Fibroblast of upper back skin (primary cell): ENCODE measurements at places on chromosomes 2 and 18.
A peak's percentile ranks its signal among the peaks of the same experiment; 100 is the strongest.

DNA sequence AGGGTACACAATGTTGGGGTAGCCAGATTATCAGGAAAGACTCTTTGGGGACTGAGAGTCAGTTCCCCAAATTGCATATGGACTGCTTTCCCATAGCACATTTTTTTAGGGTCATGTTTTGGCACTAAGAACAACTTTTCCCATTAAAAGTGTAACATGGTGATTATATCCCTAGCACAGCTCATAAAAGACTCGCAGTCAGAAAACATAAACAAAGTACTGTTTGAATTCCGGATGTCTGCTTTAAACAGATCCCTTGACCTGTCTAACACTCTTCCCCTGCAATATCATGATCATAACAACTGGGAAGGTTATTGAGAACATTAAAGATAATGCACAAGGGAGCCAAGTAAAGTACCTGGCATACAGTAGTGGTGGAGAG lies 262.2 kb downstream of the ASXL3 start:
- DNase-seq = no peak

GRCh38 chr2:96153991-96154431 lies 8.8 kb upstream of the DUSP2 start:
- no peak for DNase-seq

DNA sequence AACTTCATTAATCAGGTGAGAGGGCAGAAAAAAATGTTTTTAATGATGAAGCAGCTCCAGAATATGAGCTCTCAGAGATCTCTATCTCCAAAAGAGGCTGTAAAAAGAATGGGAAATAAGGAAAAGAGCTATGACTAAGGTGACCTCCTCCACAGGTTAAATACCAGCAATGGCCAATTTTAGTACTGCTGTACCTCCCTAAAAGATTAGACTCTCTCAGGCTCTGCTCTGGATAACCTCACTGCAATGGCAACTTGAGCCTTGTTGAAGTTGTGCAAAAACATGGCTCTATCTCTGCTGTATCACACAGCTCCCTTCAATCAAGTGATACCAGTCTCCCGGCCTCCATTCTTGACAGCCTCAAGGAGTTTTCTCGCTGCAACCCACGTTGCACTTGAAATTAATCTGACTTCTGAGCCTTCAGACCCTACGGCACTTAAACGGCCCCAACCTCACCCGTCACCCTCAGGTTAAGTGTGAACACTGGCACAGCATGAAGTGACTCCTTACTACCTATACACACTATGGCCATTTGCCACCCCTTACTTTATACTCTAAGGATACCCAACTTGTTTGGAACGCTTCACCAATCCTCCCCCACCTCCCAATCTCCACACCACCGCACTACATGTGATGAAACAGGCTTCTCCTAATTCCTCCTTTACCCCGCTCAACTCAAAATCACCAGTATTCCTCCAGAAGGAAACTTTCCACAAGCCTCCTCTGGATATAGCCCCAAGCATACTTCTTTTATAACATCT lies 36.3 kb downstream of the SMAD2 start:
- DNase-seq = no peak

GRCh38 chr2:201249889-201250288 lies 10.4 kb upstream of the CASP8 start:
- DNase-seq = no peak

DNA sequence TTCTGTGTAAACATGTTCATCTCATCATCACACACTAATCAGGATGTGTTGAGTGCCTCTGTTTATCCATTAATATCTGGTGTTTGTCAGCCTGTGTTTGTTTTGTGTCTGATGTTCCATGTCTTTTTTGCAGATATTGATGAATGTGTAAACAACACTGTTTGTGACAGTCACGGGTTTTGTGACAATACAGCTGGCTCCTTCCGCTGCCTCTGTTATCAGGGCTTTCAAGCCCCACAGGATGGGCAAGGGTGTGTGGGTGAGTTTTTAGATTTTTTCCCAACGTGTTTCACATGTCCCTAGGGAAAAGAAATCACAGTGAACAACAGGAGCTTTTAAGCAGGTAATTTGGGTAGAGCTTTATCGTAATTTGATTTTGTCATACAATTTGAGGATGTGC lies 133.7 kb upstream of the RASGRP3 start:
- DNase-seq = no peak

DNA sequence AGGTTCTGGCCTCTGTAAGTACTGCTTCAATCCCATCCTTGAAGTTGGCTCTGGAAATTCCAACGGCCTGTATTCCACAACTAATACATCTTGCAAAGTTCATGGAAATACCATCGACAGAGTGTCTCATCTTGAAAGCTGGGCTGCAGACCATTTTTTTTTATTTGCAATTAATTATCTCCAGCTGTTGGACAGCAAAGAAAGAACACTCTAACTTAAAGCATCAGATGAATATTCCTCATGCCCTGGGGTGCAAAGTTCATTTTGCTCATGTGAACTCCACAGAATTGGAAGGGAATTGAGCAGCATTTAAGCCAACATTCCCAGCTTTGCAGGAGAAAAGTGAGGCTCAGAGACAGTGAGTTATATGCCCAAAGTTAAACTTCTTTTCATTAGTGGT lies 96.5 kb upstream of the PIEZO2 start:
- peak; percentile 87 for DNase-seq

DNA sequence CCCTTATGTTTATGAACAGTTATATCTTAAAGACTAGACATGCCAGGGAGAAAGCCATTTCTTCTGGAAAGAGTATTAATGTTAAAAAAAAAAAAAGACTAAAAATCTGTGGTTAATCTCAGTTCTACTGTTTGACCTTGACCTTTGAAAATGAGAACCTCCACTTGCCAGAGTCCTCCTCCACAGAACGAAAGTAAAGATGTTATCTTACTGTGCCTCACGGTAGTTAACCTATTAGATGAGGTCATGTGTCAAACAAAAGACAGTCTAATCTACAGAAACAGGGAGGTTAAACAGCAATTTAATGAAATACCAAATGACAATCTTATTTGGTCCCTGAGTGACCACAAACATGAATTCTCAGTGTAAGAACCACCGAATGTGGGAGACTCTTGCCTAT lies 51.2 kb downstream of the SLC14A2 start:
- DNase-seq = no peak

GRCh38 chr2:202822411-202822810 lies 49.2 kb downstream of the ICA1L start:
- DNase-seq = no peak

DNA sequence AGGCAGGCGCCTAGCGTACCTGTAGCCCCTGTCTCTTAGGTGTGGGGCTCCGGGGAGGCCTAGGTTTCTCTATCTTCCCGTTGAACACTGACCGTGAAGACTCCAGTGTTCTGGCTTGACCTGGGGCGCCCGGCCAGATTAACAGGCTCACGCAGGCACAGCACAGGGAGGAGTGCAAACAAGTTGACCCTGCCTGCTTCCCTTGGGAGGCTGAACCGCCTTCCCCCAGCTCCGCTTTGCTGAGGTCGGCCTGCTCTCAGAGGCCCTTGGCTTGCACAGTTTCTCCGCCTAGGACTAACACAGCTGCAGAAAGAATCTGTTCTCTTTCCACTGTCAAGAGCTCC lies 567 bp downstream of the PCYOX1 start:
- peak; percentile 7 for DNase-seq

GRCh38 chr18:2843146-2843545 lies 3.7 kb upstream of the EMILIN2 start:
- DNase-seq = no peak

DNA sequence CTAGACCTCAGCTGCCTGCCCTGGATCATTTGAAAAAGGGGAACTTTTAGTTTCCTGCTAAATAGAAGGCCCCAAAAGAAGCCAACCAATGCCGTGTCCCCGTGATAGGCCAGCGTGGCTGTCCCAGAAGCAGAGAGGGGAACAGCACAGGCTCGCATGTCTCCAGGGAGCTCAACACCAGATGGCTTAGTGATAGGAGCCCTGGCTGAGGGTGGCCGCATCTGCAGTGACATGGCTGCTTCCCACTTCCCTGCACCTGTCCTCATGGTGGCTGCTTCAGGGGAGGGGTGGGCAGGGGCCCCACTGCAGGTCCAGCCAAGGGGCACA lies 79.6 kb downstream of the MBP start:
- no peak for DNase-seq

GRCh38 chr2:180733330-180733729 lies 247.1 kb upstream of the UBE2E3 start:
- DNase-seq = no peak

DNA sequence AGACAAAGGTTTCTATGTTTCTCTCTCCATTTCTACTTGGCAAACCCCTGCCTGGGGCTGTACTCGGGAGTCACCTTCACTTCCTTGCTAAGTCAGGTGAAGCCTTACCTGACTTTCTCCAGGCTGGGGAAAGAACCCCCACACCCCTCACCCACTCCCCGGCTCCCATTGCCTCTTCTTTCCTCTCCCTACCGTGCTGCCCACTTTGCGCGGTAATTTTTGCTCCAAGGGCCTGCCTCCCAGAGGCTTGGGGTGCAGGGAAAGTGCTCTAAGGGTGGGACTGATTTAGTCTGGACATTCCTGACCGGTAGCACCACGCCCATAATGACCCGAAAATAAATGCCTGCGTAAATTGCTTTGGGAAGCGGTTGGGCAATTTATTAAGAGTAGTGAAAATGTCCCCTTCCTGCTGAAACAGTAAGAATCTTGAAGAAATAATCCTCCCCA lies 49.1 kb upstream of the ATP6V1B1 start:
- no peak for DNase-seq

GRCh38 chr2:10331702-10332401 lies 29.1 kb downstream of the HPCAL1 start:
- DNase-seq = no peak

- DNase-seq = no peak
Measured at GRCh38 chr18:50783553-50783952, 36.3 kb downstream of the MRO start.

DNA sequence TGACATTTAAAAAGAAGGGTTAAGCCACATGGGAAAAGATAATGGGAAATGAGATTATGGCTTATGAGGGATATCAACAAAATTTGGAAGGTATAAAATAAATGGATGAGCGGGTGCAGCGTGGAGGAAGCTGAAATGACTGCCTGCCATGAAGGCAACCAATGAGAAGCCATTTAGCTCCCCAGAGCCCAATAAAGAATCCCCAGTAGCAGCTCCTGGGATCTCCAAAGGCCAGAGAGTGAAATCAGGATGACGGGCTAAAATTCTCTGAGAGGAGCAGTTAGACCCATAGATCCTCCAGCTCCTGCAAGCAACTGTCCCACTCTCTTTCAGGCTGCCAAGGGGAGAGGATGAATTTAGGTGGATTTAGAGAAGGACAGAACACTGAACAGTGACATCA lies 12.9 kb upstream of the MAPRE3 start:
- DNase-seq = no peak

GRCh38 chr18:54607213-54608027 lies 16.4 kb downstream of the DYNAP start:
- DNase-seq = no peak

DNA sequence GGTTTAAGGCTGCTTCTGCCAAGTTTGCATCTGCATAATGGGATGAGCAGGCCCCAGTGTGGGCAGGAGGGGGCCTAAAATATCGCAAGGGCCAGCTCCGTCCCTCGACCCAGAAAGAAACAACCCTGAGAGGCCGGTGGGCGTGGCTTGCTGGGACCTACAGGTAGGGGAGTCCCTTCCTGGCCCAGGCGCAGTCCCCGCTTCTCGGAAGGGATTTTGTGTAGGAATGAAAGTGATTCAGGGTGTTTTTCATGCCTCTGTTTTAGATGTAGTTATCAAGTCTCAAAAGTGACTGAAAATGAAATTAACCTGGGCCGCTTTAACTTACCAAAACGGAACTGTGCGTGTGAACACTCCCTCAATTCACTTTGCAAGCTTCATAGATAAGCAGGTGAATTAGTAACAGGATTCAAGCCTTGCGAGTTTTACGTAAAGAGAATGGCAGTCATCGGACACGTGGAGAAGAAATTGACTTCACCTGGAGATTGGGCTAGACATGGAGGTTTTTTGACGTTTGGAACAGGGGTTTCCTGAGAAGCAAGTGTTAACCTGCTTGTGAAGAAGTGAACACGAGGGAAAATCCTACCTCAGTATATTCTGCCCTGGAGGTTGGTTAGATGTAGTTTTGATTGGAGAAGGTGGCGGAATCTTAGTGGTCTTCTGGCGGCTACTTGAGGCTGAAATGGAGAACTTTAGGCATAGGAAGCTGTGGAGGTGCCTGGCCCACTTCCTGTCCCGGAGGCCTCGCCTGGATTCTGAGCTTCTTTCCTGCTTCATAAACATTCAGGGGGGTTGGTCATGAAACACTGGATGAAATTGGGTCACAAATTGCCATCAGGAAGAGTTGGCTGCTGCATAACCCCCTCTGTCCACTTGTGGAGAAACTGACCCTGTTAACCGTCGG lies 1.7 kb downstream of the NCK2 start:
- no peak for DNase-seq

DNA sequence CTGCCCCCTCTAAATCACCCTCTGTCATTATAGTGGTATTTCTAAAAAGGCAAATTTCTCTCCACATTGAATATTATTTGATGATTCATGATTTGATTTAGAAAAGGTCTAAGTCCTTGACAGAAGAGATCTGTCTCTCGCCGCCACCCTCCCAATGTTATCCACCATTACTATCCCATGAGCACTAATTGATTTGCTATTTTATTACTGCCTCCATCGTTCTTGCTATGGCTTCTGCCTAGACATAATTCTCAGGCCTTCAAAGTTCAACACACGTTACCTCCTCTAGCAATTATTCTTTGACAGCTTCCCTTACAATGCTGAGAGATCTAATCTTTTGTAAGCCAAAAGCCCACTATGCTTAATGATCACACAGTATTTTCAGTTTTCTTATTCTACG lies 507.0 kb upstream of the CHAC2 start:
- DNase-seq = no peak

DNA sequence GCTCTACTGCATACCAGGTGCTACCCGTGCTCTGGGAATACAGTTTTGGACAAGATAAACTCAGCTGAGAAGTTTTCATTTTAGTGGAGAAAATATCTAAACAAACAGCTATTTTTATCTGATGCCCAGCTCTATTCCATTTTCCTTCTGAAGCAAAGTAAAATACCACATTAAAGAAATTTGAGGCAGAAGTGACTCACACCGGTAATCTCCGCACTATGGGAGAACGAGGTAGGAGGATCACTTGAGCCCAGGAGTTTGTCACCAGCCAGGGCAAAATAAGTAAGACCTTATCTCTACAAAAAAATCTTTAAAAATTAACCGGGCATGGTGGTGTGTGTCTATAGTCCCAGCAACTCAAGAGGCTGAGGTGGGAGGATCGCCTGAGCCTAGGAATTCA lies 416.2 kb upstream of the LYPD1 start:
- DNase-seq = no peak

DNA sequence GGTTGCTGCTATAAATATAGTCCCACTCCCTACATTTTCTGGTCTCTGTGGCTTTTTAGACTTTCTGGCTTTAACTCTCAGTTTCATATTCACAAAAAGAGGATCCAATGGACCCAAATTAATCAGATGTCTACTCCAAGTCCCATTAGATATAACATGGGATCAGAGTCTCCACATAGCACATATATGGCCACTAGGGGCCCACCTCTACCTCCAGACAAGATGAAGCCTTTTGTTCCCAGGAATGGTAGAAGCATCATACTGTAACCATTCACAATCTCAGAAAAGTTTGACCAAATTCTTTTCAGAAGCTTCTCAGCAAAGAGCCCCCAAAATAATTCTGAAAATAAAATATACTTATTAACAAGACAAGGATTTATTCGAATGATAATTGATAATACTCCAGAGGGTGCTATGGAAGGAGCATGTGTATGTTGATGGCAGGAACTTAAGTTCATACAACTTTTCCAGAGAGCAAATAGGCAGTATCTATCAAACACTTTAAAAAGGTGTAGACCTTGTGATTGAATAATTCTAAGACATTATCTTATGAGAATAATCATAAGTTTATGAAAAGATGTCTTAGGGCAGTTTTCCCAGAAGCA lies 382.3 kb upstream of the CRIM1 start:
- DNase-seq = peak; percentile 36
